ENCODE measurements at places on chromosomes 4 and X.
A peak's percentile ranks its signal among the peaks of the same experiment; 100 is the strongest.

- no peak for DNase-seq
Measured at GRCh38 chrX:51889851-51890250, 3.6 kb upstream of the MAGED1 start.

- no peak for DNase-seq
Measured at GRCh38 chr4:139922406-139923024, 231.5 kb downstream of the MAML3 start.

DNA sequence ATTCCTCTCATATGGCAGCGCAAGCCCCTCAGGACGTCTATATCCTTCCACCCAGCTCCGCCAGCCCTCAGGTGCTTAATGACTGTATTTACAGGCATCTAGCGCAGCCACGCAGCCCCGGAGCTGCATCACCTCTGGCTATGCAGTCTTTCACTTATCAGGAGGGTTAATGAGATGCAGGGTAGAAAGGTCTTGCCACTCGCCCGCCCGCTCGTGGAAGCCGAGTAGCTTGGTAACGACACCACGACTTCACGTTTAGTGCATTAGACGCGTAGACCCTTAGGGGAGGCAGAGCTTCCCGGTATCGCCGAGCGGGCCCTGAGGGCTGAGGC is 1.5 kb upstream of the SLC16A2 start:
- no peak for DNase-seq

DNA sequence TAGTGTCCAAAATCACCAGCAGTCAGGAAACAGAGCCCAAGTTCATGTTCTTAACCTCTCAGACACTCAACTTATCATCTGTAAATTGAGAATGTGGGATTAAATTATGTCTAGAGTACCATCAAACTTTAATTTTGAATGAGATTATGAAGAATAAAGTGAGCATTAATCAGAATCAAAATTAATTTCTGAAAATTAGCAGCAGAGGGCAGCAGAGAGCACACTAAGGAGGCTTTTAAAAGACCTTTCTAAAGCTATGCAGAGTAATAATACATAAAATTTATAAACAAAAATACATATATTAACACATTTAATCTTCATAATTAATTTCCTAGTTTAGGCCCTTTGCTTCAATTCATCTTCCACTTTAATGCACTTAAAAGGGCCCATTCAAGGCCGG is 7.1 kb downstream of the TASL start:
- DNase-seq = peak; percentile 43

DNA sequence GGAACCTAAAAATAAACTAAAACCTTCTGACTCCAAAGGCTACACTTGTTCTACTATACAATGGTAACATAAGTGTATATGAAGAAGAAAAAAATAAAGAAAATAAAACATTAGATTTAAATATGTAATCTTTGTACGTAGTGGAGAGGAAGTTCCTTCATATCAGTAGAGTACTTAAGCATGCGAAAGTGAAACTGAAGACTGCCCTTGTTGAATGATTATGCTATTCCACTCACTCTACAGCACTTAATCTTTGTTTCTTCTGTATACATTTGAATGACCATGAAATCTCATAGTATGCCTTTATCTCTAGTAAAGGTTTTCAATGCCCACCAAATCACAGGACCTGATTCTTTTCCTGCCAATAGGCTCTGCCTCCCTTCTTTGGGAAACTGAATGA is 78.9 kb downstream of the NDST3 start:
- no peak for DNase-seq

DNA sequence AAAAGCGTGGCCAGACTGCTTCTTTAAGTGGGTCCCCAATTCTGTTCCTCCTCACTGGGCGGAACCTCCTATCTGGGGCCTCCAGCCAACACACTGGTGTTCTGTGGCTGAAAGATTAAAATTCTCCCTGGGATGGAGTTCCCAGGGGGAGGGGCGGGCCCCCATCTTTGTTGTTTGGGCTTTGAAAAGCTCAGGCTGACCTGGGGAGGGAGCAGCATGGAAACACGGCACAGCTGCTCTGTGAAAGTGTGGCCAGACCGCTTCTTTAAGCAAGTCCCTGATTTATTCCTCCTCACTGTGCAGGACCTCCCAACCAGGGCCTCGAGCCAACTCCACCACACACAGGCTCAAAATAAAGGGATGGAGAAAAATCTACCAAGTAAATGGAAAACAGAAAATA is 219.5 kb downstream of the TMEM47 start:
- DNase-seq = no peak

GRCh38 chr4:165328708-165329107 is 1.2 kb downstream of the MSMO1 start:
- DNase-seq = no peak

DNA sequence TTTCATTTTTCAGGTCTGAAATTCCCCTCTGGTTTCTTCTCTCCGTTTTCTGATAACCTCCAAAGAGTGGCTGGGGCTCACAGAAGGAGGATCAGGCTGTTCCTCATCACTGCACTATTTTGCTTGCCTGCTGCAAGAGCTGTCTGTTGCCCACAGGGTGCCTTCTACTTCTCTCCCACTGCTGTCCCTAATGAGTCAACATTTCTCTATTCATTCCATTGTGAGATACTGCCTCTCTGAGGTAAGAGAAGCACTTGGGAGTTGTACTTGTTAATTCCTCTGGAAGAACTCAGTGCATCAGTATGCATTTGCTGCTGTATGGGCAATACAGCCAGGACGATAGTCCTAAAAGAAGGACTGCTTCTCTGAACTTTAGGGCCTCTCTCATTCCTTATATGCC is 34.8 kb downstream of the CT47B1 start:
- no peak for DNase-seq

GRCh38 chr4:55592014-55592413 is at the start of gene PDCL2:
PDCL2 (minus strand) TSS chr4:55592245; CDS start chr4:55592109, 136 bp downstream.
- DNase-seq = no peak

GRCh38 chr4:114326358-114326757 is 272.2 kb upstream of the UGT8 start:
- DNase-seq = no peak

DNA sequence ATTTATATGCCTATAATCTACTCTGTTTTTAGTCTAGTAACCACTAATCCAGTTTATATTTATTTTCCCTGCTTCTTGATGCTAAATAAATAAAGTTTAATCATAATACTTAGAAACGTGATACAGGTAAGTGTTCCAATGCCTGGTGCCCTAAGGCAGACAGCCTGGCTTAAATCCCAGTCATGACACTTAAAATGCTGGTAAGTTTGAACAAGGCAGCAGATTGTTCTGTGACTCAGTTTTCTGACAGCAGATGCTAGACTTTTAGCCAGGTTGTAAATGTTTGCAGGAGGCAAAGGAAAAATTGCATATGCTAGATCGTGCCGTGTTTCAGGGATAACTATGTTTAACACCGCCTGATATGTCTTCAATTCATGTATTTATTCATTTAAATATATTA is 2661.6 kb downstream of the PCDH7 start:
- DNase-seq = no peak

DNA sequence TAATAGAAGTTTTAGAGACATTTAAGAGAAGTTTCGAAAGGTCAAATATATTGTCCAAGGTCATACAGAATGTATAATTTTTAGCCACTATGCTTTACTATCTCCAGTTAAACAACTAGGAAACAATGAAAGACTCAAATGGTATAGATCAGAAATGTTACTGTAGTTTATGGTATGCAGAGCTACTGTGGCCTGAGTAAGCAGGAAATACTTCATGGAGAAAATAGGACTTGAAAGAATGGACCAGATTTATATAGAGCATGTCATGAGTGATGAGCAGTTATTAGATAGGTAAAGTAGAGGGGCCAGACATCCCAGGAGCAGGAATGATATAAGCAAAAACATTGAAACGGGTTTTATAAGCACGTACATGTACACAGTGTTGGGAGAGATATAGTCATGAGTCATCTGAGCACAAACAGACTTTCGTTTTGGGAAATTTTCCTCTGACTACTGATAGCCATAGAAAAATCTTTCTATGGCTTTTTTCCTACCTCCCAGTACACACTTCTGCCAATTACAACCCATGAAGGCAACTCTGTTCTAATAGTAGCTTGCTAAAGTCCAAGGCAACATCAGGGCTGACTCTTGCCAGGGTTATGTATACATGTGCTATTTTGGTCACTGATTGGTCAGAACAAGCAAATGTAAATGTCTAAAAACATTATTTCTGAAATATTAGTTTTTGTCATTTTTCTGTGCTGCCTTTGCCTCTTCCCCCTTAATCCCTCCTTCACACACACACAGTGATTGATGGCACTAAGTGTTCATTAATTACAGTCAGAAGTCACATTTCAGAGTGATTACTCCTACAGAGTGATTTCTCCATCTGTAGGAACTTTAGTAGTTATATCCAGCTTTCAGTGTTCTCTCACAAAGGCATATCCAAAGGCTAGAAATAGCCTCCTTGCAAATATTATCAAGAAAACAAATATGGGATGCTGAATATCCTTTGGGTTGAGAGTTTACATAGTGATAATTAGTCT is 198.7 kb downstream of the ENOX2 start:
- no peak for DNase-seq

DNA sequence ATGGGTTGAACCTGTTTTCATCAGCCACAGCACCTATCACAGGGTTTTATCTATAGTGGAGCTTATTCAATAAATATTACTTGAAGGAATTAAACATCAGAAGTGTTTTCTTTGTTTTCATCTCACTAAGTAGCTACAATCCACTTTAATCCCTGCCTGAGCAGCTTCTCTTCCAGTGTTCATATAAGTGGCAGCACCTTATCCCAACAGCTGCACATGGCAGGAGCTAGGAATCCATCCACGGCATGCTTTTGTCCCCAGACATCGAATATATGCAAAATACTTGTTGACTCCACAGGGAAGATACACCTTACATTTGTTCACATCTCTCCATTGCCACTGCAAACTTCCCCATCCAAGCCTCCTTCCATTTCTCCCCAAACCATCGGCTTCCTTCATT is 549.8 kb upstream of the FAM241A start:
- DNase-seq = no peak

GRCh38 chr4:41927796-41928499 is 7.3 kb upstream of the TMEM33 start:
- no peak for DNase-seq

- DNase-seq = no peak
Measured at GRCh38 chr4:89308161-89308500, 531 bp upstream of the GPRIN3 start.

DNA sequence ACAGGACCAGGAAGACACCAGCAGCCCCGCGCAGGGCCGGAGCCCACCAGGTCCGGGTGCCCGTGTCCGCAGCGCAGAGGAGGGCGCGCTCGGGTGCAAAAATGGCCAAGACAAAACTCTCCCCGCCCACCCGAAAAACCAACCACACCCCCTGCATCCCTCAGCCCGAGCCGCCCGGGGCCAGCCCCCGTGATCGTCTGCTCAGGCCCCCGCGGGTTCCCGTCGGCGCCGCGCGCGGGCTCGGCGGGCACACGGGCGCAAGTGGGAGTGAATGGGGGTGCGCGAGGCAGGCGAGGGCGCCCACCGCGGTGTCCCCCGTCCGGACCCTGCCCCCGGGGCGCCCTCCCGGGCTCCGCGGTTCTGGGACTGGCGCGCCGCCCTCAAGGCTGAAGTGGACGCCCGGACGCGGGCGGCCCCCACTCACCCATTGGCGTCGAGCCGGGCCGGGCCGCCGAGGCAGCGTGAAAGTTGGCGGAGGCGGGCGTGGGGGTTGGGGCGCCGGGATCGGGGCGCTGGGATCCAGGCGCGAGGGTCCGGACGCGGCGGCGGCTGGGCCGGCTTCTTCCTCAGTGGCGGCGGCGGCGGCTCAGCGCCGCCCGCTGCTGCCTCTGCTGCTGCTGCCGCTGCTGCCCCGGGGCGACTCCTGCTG is 393 bp downstream of the SH3KBP1 start:
- no peak for DNase-seq

GRCh38 chrX:19660604-19661255 is 145.4 kb upstream of the MAP3K15 start:
- no peak for DNase-seq

- no peak for DNase-seq
Measured at GRCh38 chr4:156237231-156237630, 283.6 kb upstream of the CTSO start.

DNA sequence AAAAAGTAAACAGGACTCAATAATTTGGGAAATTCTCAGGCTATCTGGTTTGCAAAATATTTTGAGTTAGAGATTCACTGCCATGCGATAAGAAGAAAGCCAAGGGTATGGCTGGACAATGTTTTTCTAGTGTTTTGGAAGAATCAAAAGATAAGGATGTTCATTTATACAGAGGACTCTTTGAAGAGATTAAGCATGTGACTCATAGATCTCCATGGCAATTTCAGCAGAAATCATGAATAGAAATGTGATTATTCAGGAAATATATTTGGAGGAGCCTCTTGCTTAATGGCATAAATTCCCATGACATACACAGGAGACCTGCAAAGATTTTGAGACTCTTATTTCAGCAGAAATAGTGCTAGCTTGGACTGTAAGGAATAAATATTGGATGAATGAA is 16.7 kb upstream of the FRAS1 start:
- DNase-seq = no peak

DNA sequence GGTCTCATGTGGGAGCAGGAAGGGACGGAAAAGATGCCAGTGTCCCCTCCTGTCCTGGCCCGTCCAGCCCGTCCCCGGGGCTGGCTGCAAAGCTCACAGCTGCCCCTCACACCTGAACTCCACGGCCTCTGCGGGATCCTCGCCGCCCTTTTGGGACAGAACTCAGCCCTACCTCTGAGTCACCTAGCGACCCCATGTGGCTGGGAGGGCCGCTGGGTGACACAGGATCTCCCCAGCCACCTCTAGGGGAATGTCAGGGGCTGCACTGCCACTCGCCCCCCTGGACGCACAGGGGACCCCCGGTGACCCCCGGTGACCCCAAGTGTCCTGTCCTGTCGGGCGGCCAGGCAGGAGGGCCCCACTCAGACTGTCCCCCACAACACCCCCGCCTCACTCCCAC is 748 bp downstream of the FAM9B start:
- no peak for DNase-seq

DNA sequence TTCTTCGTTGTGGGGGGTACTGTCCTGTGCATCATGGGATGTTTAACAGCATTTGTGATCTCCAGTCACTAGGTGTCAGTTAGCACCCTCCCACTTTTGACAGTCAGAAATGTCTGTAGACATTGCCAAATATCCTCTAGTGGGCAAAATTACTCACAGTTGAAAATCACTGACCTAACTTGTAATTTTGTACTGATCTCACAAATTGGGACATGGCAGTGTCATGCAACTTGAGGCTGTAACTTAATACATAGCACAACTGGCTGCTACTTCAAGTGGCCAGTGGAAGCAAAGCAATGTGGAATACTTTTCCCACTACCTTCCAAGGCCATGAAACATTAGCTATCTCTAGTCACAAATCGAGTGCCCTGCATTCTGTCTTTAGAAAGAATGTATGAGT is 23.2 kb upstream of the TSPAN7 start:
- no peak for DNase-seq

DNA sequence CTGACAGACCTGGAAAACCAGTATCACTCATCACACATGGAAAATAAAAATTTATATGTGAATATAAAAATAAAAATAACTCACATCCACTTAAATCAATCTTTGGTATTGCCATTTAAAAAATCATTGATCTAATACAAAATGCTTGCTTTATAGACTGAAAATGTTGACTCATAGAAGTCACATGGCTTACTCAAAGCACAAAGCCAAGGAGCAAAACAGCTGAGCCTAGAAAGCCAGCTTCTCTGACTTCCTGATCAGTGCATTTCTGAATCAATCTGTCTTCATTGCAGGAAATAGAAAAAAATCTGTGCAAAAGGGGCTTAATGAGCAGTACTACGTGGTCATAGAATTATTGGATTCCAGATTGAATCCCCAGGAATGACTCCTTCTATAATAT is 176.9 kb upstream of the HS3ST1 start:
- no peak for DNase-seq

GRCh38 chr4:168694667-168695066 is 197.8 kb downstream of the PALLD start:
- DNase-seq = no peak

- no peak for DNase-seq
Measured at GRCh38 chr4:90181644-90182043, 54.5 kb downstream of the CCSER1 start.

All from CD4-positive, alpha-beta T cell treated with Interferon alpha-2 for 1 hour (primary cell).